ENCODE measurements at places on chromosomes 7 and 10. TPM values are rescaled to one million over a fixed set of nuclear protein-coding genes. Genes with fewer than 3 reads are reported as not detected.

GRCh38 chr10:3215153-3215775, 42.7 kb upstream of the PITRM1 start:
- no peak for DNase-seq

GRCh38 chr7:5776894-5777660, 4.4 kb downstream of the RNF216 start:
- no peak for DNase-seq

DNA sequence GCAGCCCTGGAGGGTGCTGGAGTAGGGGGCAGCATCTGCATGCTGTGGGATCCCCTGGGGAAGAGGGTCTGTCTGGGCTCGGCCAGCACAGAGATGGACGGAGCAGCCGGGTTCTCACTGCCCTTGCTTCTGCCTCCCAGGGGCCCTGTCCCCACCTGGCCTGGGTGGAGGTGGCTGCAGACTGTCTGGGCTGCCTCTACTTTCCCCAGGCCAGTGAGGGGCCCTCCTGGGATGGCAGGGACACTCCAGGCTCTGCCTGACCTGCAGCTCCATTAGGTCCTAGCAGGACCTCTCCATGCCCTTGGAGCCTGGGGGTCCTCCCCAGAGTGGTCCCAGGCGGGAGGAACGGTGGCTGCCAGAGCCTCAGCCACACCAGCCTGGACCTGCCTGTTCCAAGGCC, 63.7 kb downstream of the PWWP2B start:
- DNase-seq: no peak

DNA sequence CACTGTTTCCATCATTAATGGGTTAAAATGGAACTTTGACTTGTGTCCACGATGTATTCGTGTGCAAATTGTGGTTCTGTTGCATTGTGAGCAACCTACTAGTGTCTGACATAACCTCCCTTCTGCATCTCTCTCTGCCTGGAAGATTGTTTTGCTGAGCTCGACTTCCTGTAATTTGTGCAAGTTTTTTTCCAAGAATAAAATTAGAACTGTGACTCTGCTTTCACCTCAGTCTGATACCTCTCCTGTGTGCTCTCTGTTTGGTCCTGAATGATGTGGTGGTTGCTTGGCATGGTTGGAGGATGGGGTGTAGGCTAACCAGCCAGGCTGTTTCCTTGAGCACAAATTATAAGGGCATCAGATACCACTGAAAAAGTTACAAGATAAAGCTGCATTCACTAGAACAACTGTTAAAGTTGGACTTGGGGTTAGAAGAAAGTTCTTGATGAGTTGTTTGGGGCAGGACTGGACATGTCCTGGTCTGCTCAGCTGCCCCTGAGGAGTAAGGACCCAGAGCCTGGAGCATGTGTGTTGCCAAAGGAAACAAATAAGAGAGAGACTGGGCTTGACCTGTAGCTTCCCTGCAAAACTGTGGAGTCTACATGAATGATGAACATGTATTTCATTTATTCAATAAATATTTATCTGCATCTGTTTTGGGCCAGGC, 1.9 kb upstream of the VOPP1 start:
- no peak for DNase-seq

The AUTS2 gene
- total RNA-seq: not detected

The TSPAN33 gene
- 12.4 TPM for total RNA-seq

The IL6 gene
- total RNA-seq: 20.7 TPM

The SLC26A4 gene
- total RNA-seq: not detected

DNA sequence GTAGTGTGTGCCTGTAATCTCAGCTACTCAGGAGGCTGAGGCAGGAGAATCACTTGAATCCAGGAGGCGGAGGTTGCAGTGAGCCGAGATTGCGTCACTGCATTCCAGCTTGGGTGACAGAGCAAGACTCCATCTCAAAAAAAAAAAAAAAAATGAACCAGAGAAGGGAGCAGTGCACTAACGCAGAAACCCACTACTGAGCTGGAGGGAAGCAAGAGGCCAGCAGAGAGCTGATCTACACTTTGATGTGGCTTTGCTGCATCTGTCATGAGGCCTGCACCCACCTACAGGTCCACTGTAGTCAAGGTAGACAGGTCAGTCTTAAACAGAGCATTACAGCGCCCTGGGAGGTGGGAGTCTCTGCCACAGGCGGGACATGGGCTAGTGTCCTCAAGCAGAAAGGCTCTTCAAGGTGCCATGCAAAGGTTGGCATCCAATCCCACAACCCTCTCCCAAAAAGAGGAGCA, 30.0 kb downstream of the MAT1A start:
- no peak for DNase-seq

The MSS51 gene
- total RNA-seq: 2.9 TPM

The CDK14 gene
- total RNA-seq: 31.4 TPM

- no peak for DNase-seq
These were observed 42.1 kb upstream of the NKX6-2 start for GRCh38 chr10:132827861-132828539.

DNA sequence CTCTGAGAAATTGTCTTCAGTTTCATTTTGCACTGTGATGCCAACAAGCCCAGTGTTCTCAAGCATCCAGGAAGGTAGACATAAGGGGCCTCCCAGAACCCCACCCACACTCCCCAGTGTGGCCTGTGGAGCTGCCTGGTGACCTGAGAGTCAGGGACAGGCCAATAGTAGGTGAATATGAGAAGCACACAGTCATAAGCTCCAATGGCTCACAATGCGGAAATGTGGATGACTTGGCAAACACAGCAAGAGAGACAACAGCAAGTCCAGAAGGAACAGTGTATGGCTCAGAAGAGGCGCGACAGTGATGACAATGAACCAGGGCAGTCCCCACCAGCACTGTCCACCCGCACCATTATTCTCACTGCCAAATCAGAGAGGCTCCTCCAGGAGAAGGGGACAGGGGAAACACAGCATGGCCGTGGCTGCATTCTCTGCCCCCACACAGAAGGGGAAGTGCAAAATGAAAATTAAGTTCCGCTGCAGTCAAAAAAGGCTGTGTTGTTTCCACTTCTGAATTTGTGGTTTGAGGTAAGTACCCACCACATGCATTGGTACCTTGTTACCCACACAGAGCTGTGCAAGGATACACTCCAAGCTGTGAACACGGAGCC, 419.8 kb downstream of the GRID1 start:
- no peak for DNase-seq

- DNase-seq: no peak
These were observed 122.5 kb upstream of the LANCL2 start for GRCh38 chr7:55242613-55243012.

DNA sequence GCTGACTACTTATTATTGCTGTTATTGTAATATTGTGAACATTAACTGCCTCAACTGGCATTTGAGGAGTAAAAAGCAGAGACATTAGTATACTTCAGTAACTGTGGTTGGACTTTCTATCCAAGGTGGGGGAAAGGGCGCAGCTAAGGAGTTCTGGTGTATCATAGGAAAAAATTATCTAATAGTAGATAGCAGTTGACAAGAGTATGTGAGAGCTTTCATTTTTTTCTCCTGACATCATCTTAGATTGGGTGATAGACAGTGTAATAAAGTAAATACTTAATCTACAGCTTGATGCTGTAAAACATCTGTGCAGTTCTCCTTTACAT, 68.9 kb downstream of the PHTF2 start:
- DNase-seq: no peak

DNA sequence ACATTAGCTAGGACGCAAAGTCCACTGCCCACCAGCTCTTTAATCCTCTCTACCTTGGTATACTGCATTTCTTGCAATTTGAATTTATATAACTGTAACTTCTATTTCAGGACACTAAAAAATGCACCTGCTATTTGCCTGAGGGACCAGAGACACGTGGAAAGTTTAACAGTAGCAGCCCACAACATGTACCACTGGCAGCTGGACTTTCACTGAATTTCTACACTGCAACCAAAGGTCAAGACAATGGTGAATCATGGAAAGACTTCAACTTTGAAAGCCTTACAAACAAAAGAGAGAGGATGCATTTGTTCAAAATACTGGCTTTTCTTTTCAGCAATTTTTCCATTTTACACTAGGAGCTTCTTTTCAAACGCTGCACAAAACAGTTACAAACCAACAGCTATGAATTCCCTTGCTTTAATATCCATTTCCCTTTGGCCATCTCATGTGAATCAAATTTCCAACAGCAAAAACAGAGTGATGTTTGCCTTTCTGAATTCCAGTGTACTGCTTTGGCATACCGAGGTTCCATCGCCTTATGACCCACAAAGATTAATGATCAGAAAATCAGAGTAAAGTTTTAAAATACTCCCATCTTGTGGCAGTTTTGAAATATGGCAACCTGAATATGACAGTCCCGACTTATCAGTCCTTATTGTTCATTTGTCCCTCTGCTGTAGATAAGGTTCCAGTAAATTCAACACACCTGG, 29.9 kb upstream of the HNRNPH3 start:
- peak; percentile 16 for DNase-seq

The GDF10 gene
- not detected for total RNA-seq

The OSBPL3 gene
- 136 TPM for total RNA-seq

The SLC13A1 gene
- total RNA-seq: not detected

DNA sequence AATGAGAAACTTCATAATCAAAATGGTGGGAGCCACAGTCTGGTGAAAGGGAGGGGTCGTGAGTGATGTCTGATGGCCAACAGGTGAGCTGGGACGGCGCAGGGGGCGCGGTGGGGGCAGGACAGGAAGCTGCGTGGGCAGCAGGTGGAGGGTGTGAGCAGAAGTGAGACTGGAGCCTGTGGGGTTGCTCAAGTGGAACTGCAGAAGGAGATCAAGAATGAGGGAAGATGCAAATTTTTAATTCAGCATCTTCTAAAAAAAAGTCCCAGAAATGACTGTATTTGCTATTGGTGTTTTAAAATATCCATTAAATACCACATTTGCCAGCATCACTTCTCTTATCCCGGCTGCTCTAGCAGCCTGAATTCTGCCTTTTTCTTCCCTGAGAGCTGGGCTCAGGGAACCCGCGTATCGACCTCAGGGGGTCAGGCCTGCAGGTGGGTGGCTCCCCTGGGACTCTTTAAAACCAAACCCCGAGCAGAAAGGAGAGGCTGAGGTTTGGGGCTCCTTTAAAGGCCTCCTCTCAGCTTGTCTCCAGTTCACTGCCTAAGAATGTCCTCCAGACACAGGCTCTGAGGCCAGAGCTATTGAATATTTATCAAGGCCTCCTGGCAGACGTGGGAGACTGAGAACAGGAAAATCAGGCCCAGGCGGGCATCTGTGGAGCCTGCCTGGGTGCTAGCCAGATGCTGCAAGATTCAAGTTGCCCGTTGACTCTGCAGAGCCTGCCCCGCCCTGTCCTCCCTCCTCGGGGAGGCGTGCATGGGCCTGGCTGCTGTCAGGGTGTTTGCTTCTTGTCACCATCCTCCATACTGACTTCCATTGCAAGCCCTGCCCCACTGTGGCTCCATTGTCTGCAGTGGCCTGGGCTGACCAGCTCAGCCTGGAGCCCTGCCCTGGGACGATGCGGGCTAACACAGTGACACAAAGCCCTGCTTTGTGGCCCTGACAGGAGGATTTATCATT, 53.9 kb downstream of the SYPL1 start:
- DNase-seq: peak; percentile 69

DNA sequence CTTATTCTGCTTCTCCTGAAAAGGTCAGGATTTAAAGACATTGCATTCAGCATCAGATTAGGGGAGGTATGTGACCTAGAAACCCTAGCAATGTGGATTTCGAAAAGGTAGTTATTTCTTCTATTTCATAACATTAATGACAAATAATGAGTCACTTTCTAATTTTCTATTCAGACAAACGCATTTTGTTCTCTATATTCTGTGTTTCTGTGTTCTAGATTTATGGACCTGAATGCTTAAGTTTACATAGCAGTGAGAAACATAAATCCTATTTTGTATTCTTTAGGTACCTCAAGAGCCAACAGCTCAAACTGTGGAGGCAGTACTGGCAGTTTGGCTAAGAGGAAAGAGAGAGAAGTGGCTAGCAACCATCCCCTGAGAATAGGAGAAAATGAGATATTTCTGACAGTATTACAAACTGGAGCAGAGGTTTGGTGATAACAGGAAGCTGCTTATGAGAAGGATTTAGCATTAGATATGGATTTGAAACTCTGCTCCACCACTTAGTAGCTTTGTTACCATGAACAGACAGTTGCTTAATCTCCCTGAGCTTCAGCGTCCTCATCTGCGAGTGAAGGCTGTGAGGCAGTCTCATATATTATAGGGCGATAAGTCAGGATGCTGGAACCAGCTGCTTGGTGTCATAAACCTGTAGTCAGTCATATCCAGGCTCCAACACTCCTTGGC, 28.2 kb downstream of the CDK14 start:
- DNase-seq: no peak

DNA sequence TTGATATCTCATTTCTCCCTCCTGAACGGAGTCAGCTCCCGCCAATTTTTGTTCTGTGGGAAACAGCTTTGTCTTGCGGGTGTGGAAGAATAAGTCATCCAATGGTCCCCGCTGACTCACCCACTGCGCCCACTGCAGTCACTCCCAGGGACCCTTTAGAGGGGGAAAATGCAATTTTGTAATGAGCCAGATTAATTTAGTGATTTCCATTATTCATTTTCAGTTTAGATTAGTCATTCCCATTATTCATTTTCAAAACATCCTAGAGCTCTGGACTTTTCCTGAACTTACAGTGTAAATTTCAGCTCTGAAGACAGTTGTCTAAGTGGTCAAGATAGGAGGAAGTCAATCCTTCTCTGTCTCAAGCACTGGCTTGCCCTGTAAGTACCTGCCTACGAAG, 154.9 kb upstream of the TMEM72 start:
- no peak for DNase-seq

The CLRN3 gene
- total RNA-seq: 0.52 TPM

DNA sequence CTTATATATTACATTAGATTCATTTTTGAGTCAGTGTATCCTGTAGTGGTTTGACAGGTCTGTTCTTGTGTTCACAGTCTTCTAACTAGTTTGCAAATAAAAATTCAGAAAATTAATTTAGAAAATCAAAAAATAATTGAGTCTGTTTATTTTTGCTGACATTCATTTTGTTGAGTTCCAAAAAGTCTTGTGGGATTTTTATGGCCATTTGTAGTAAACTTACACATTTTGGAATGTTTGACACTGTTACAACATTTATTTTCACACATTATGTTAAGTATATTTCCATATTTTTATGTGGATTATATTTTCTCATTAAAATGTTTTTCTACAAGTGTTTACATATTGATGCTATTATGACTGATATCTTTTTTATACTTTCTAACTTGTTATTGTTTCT, 16.4 kb downstream of the RABGEF1 start:
- no peak for DNase-seq

- DNase-seq: no peak
These were observed 68.2 kb upstream of the AGK start for GRCh38 chr7:141483044-141483443.

GRCh38 chr10:84590327-84591193, 262.2 kb downstream of the CCSER2 start:
- no peak for DNase-seq

The PRXL2A gene
- total RNA-seq: 67.2 TPM
